ENCODE measurements at places on chromosomes 6 and 20.

GRCh38 chr20:63216849-63217471 is 1.0 kb upstream of the YTHDF1 start:
- no peak for DNase-seq

DNA sequence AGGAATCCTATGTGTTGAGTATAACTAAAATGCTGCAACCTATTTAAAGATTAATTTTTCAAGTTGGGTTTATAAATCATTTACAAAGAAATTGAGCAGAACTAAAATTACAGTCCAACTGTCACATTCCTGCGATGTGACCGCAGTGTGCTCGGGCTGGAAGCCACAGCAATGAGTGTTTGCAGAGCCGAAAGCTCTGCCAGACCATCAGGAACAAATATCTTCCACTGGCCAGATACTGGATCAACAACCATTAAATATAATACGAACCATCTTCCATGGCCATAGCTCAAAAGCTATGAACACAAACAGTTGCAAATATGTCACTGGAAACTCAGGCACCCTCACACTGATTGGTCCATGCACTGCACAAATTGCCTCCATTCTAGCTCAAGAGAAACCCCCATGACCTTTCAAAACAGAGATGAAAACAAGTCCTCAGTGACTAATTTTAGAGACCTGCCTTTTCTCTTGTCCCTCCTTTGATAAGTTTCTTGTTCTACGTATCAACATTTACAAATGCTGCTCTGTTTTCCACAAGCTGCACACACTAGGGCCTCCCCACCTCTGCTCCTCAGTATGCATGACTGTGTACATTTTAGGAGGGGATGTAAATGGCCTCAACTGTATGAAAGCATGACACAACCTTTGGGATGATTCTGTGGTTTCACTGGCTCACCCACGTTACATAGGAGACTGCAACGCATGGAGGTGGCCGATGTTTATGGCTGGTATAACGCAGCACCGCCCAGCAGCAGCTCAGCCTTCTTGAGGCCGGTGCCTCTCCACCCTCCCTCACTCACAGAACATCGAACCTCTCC is 171.7 kb downstream of the WDR27 start:
- peak; percentile 42 for DNase-seq

DNA sequence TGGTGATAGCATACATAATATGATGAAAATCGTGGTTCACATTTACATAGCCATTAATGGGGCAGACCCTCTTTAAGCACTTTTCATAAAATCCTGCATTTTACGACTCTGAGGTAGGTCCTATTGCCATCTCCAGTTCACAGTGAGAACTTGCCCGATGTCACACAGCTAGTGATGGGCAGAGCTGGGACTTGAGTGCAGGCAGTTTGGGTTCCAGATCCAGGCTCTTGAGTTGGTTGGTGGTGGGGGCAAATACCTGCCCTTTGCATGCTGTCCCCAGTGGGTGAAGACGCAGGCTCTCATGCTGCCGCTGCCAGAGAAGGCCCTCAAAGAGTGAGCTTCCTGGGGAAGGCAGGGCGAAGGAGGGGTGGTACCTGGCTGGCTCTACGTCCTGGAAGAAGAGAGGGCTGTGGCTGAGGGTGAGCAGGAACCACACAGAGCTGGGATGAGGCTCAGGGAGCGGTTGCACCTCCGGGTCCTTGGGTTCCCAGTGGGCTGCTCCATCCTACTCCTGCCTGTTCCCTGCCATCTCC is 6.1 kb upstream of the BAK1 start:
- no peak for DNase-seq

GRCh38 chr6:34864007-34864406 is 23.8 kb downstream of the TAF11 start:
- no peak for DNase-seq

GRCh38 chr6:168942646-168943045 is 311.0 kb downstream of the THBS2 start:
- no peak for DNase-seq

- no peak for DNase-seq
Observed at GRCh38 chr6:43246301-43247113, 3.2 kb downstream of the TTBK1 start.

GRCh38 chr6:111874025-111874415 is 768 bp upstream of the FYN start:
- no peak for DNase-seq

- peak; percentile 70 for DNase-seq
Observed at GRCh38 chr20:50815162-50815989, 20.5 kb downstream of the BCAS4 start.

GRCh38 chr6:132101535-132101934 is 150.4 kb upstream of the CCN2 start:
- DNase-seq, result no peak

- DNase-seq, result no peak
Observed at GRCh38 chr6:56725254-56725653, 82.6 kb upstream of the DST start.

GRCh38 chr6:136511397-136511796 is 38.8 kb downstream of the MAP7 start:
- no peak for DNase-seq

DNA sequence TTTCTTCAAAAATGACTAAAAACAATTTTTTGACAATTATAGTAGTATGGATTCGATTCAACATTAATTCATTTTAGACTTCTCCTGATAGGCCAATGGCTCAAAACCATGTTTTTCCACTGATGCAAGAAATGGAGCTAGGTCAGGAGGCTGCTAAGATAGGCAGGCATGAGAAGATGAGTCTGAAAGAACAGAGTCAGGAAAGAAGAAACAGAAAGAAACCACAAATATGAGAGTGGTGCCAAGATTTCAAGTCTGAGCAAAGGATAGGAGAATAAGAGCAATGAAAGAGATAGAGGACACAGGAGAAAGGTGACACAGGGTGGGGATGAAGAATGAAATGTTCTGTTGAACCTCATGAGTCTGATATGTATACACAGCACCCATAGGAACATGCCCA is 112.2 kb downstream of the TASP1 start:
- no peak for DNase-seq

DNA sequence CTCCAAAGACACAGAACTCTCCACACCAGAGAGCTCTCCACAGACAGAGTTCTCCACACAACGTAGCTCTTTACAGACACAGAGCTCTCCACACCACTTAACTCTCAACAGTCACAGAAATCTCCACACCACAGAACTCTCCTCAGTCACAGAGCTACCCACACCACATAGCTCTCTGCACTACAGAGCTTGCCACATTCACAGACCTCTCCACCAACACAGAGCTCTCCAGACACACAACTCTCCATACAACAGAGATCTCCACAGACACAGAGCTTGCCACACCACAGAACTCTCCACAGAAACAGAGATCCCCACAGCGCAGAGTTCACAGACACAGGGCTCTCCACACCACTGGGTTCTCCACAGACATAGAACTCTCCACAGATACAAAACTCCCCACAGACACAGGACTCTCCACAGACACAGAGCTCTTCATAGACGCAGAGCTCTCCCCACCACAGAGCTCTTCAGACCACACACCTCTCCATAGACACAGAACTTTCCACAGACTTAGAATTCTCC is 52.5 kb downstream of the ERMARD start:
- no peak for DNase-seq

DNA sequence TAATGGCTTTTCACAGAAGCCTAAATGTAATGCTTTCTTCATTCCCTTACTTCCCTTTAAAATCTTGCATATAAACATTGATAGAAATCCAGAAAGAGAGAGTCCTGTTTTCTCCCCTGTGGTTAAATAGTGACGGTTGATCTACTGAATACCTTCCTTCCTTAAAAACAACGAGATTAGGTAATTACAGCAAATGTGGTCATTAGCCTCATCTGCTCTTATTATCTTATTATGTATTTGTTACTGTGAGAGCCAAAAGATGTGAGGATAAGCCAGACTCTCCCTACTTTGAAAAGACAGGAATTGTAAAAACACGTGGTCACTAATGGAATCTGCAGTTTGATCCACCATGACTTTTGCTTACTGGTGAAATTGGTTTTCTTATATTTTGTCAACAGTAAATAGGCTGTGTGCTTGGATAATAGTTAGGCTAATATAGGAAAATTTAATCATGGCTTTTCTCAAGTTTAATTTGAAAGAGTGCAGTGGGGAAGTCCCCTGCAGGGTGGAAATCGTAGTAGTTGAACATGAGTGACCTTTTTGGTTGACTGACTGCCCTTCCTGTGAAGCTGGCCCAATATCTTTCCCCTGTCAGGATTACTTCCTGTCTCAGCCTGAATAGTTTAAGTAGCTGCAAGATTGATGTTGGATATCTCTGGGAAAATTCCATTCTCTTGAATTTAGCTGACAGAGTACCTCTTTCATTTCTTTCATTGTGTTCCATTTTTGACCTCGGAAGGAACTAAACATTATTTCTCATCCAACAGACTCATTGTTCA is 62.8 kb downstream of the JARID2 start:
- DNase-seq, result no peak
